ENCODE measurements at places on chromosomes 2 and 18. TPM values are rescaled to one million over a fixed set of nuclear protein-coding genes. Genes with fewer than 3 reads are reported as not detected.

GRCh38 chr2:119119076-119119785, 39.3 kb downstream of the C1QL2 start:
- H3K4me1 ChIP-seq, result no peaks in the 10 kb centered on the region
- no peak overlapping the region for H3K27ac ChIP-seq
- H3K4me3 ChIP-seq, result no peak overlapping the region
- no peak for DNase-seq
- H3K27me3 ChIP-seq, result no peaks in the 10 kb centered on the region
- no peaks in the 10 kb centered on the region for H3K36me3 ChIP-seq

GRCh38 chr2:63662028-63662804, 73.5 kb downstream of the MDH1 start:
- no peaks in the 10 kb centered on the region for H3K36me3 ChIP-seq
- no peak overlapping the region for H3K4me3 ChIP-seq
- no peak overlapping the region for H3K27ac ChIP-seq

AQP12A gene
- total RNA-seq, result not detected

DNA sequence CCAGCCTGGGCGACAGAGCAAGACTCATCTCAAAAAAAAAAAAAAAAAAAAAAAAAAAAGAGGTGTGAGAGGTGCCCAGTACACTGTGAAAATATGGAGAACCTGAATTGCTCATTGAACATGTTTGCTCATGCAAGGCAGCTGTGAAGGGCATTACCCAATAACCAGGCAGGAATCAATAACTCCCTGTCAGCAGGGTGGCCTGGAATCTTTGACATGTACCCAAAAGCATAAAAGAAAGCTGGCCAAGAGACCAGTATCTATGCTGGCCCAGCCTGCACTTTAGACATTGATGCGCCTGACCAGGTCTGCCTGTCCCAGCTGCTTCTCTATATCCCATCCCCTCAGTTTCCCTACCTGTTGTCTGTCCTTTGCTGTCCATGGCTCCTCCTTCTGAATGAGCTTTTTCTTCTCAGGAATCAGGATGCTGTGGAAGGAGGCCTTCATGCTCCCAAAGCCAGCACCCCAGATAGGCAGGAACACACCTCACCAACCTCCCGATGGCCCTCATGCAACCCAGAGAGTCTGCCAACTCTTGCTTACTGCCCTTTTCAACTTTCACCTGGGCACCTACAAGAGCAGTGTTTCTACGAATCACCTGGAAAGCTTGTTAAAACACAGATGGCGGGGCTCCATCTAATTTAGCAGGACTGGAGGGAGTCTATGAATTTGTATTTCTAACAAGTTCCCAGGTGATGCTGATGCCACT, 83.4 kb upstream of the PPP1CB start:
- no peaks in the 10 kb centered on the region for H3K36me3 ChIP-seq
- DNase-seq, result no peak
- H3K4me3 ChIP-seq, result no peak overlapping the region
- H3K4me1 ChIP-seq, result peaks cover 7% of the 10 kb centered on the region
- no peaks in the 10 kb centered on the region for H3K27me3 ChIP-seq
- no peak overlapping the region for H3K27ac ChIP-seq

KLF7 gene
- 15.4 TPM for total RNA-seq

DNA sequence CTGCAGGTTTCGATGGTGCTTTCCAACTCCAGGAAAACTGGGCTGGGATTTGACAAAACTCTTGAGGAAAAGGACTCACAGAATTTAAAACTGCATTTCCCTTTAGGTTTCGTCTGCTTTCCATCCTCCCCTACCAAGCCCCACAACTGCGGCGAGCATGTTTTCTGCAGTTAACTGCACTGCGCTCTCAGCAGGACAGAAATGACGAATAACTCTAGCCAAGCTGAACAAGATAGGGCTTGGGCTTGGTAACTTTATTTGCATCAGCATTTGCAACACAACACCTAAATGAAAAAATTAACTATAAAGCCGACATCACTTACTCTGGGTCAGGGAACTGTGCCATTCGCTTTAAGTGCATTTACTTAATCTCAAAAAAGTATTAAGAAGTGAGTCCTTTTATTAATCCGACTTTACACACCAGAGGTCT, 669 bp upstream of the PIKFYVE start:
- H3K36me3 ChIP-seq, result no peaks in the 10 kb centered on the region
- peak overlapping the region; percentile 61 for H3K4me3 ChIP-seq
- peak overlapping the region; percentile 92 for H3K27ac ChIP-seq
- peaks cover 27% of the 10 kb centered on the region for H3K4me1 ChIP-seq
